ENCODE measurements at places on chromosomes 7 and 10. TPM values are rescaled to one million over a fixed set of nuclear protein-coding genes. Genes with fewer than 3 reads are reported as not detected.

The CUBN gene
- 8.6 TPM for total RNA-seq

The ZP3 gene
- 1.7 TPM for total RNA-seq

The CTAGE8 gene
- total RNA-seq = not detected

DNA sequence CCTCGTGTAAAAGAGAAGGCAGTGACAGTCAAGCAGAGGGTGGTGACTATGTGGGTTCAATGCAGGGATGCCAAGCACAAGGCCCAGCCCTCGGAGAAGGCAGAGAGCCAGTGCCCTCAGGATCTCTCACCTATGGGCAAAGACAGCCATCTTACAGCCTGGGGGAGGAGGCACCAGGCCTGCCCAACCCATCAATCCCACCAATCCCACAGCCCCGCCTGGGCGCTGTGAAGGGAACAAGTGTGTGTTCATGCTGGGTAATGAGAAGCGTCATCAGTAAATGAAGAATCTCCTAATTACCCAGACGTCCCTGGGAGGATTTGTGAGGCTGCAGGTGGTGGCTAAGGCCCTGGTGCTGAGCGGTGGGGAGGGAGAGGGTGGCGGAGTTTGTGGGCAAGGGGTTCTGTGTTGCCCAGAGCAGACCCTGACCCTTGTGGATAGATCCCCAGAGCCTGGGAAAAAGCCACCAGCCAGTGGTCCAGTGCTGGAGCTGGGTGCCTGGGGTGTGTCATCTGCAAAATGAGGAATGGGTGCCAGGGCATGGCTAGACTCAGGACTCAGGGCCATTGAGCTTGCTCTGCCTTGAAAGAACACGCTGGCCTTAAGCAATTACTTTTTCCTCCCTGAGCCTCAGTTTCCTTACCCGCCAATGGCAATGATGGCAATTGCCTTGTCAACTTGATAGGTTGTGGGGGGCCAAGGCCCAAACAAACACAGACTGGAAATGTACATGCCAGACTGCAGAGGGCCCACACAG, 128.1 kb upstream of the UNC5B start:
- no peak overlapping the region for H3K4me3 ChIP-seq
- H3K36me3 ChIP-seq = no peaks in the 10 kb centered on the region
- H3K4me1 ChIP-seq = no peaks in the 10 kb centered on the region
- peaks cover 11% of the 10 kb centered on the region for H3K27me3 ChIP-seq
- H3K27ac ChIP-seq = no peak overlapping the region
- DNase-seq = no peak

DNA sequence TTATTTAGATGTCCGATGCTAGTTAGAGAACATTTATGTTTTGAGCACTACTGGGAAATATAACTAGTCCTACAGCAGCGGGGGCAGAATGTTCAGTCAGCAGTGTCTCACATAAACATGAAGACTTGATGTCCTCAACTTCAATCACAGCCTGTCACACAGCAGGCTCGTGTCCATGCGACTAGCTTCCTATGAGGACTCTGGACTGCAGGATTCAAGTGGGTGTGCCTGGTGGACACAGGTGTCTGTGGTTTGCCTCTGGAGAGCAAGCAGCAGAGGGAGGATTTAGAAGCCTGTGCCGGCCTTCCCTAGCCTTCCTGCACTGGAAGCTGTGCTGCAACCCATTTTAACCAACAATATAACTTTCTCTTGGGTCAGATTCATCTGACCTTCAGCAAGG, 30.0 kb upstream of the LANCL2 start:
- H3K36me3 ChIP-seq = no peaks in the 10 kb centered on the region
- no peak for DNase-seq
- H3K27me3 ChIP-seq = no peaks in the 10 kb centered on the region
- no peak overlapping the region for H3K27ac ChIP-seq
- H3K4me3 ChIP-seq = no peak overlapping the region

GRCh38 chr10:122258136-122259074, 12.7 kb upstream of the BTBD16 start:
- no peaks in the 10 kb centered on the region for H3K27me3 ChIP-seq
- no peaks in the 10 kb centered on the region for H3K36me3 ChIP-seq
- no peak overlapping the region for H3K4me3 ChIP-seq

- no peak overlapping the region for H3K4me3 ChIP-seq
- peaks cover 3% of the 10 kb centered on the region for H3K27me3 ChIP-seq
- H3K4me1 ChIP-seq = no peaks in the 10 kb centered on the region
- H3K36me3 ChIP-seq = no peaks in the 10 kb centered on the region
- no peak overlapping the region for H3K27ac ChIP-seq
These were observed 21.8 kb upstream of the MRC1 start for GRCh38 chr10:17787087-17787961.

- H3K36me3 ChIP-seq = no peaks in the 10 kb centered on the region
- no peaks in the 10 kb centered on the region for H3K4me1 ChIP-seq
- no peak overlapping the region for H3K4me3 ChIP-seq
- H3K27me3 ChIP-seq = peaks cover 6% of the 10 kb centered on the region
These were observed 570.2 kb downstream of the ARL4A start for GRCh38 chr7:13257661-13258060.

DNA sequence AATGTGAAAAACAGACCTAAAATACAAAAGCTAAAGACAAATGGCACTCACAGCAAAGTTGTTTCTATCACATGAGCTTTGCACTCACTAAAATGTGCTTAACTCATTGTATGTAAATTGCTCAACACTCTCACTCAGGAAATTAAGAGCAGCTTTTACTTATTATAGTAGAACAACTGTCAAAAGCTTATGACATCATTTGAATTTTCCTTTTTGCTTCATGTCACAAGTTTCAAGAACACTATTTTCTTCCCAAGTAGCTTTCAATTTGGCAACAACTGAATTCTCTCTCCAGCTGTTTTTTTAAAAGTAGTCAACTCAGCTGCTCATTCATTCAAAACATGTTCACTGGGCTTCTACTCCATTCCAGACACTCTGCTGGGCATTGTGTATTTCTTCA, 46.9 kb downstream of the ATE1 start:
- H3K4me3 ChIP-seq = no peak overlapping the region
- H3K4me1 ChIP-seq = no peaks in the 10 kb centered on the region
- no peak overlapping the region for H3K27ac ChIP-seq
- H3K36me3 ChIP-seq = no peaks in the 10 kb centered on the region
- no peak for DNase-seq
- H3K27me3 ChIP-seq = no peaks in the 10 kb centered on the region

All from T-cell (primary cell).